ENCODE measurements at places on chromosomes 5 and 9. TPM values are rescaled to one million over a fixed set of nuclear protein-coding genes. Genes with fewer than 3 reads are reported as not detected.

The NDFIP1 gene
- 119 TPM for total RNA-seq

The BAAT gene
- not detected for total RNA-seq

The SCGB3A2 gene
- not detected for total RNA-seq

The MSMP gene
- total RNA-seq: not detected

The MARCOL gene
- total RNA-seq: not detected

The CARTPT gene
- total RNA-seq: not detected

The TNFSF15 gene
- total RNA-seq: 0.24 TPM

The TAF1L gene
- total RNA-seq: not detected

The MCC gene
- 63.6 TPM for total RNA-seq

The ORM2 gene
- not detected for total RNA-seq

The LCN1 gene
- total RNA-seq: not detected

The RALGDS gene
- total RNA-seq: 32.0 TPM

The CLINT1 gene
- total RNA-seq: 91.8 TPM

The ALDOB gene
- not detected for total RNA-seq

The ZNF483 gene
- 4.4 TPM for total RNA-seq

The ZNF169 gene
- total RNA-seq: 5.0 TPM

The PCDHA12 gene
- 0.16 TPM for total RNA-seq

The RGS7BP gene
- not detected for total RNA-seq

The STPG3 gene
- total RNA-seq: not detected

The PIK3R1 gene
- 59.0 TPM for total RNA-seq

The LECT2 gene
- total RNA-seq: not detected

The ARHGEF37 gene
- total RNA-seq: 2.4 TPM

The FASTKD3 gene
- 19.9 TPM for total RNA-seq

The SPINK7 gene
- total RNA-seq: not detected

The CDC25C gene
- total RNA-seq: 0.65 TPM

The AGXT2 gene
- total RNA-seq: not detected

The GARNL3 gene
- total RNA-seq: 2.9 TPM

The DMRTA1 gene
- 0.49 TPM for total RNA-seq

The ISL1 gene
- not detected for total RNA-seq

The TDRD7 gene
- total RNA-seq: 11.8 TPM

The LCN10 gene
- not detected for total RNA-seq

The BNC2 gene
- total RNA-seq: 43.1 TPM

The SLC34A1 gene
- not detected for total RNA-seq

The PCDHA1 gene
- under 0.01 TPM for total RNA-seq

The RXRA gene
- 38.9 TPM for total RNA-seq

The PKD2L2 gene
- not detected for total RNA-seq

The PCDHGB7 gene
- total RNA-seq: 20.2 TPM

The MYMK gene
- not detected for total RNA-seq

Data from hair follicle dermal papilla cell (primary cell).